ENCODE measurements at places on chromosomes 6 and 20.

GRCh38 chr6:125733516-125734300 is 15.7 kb upstream of the HEY2 start:
- no peak for DNase-seq

GRCh38 chr20:37955511-37955910 is 52.6 kb downstream of the VSTM2L start:
- DNase-seq = no peak

DNA sequence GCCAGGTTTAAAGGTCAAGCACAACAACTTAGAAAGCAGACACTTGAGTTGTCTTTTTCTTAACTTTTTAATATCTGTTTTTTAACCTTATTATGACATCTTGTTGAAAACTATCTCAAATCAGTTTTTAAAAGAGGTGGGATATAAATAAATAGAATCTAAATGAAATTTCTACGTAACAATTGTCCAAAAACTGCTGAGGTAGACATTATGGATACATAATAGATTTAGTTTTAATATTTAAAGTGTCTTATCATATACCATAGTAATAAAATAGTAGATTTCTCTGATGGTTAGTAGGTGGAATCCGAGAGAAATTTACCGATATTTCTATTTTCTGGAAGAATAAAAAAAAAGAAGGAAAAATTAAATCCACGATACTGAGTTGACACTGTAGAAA is 113.9 kb upstream of the MMS22L start:
- DNase-seq = no peak

DNA sequence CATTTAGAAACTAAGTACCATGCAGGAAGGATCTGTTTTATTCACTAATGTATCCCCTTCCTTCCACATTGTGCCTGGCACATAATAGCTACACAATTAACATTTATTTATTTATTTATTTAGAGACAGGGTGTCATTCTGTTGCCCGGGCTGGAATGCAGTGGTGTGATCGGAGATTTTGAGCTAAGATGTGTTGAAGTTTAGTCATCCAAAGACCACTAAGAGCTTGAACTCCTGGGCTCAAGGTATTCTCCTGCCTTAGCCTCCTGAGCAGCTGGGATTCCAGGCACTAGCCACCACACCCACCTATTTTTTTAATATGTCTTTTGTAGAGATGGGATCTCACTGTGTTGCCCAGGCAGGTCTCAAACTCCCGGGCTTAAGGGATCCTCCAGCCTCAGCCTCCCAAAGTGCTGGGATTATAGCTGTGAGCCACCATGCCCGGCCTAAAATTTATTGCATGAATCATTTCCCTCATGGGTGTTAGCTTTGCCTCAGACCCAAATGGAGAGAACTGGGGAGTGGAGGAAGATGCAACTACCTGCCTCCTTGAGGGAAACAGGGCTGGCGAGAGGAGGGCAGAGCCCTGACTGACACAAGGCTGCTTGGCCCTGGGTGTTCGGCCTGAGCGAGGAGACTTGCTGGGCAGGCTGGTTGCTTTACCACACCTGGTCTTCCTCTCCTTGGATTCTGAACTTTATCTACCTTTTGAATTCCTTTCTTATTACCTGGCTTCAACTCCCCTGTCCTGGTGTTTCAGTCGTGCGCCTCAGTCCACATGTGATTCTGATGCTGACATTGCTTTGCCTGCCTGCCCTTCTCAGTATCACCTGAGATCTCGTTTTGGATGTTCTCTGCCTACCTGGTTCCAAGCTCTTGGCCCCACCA is 1.7 kb upstream of the DYNLT1 start:
- DNase-seq = no peak

DNA sequence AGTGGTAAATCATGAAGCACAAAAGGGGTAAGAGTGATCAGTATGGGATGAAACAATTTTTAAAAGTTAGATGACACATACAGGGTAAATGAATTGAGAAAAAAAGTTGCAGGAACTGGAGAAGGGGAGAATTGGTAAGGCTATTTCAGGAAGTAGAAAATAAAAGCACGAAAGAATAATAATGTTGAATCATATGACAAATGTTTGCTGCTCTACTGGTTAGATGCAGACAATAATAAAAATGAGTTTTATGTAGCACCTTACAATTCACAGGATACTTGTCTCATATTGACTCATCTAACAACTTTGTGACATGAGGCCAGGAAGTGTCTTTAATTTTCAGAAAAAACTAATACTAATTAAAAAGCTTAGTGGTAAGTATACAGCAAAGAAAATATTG is 566.5 kb upstream of the MARCKS start:
- DNase-seq = no peak

DNA sequence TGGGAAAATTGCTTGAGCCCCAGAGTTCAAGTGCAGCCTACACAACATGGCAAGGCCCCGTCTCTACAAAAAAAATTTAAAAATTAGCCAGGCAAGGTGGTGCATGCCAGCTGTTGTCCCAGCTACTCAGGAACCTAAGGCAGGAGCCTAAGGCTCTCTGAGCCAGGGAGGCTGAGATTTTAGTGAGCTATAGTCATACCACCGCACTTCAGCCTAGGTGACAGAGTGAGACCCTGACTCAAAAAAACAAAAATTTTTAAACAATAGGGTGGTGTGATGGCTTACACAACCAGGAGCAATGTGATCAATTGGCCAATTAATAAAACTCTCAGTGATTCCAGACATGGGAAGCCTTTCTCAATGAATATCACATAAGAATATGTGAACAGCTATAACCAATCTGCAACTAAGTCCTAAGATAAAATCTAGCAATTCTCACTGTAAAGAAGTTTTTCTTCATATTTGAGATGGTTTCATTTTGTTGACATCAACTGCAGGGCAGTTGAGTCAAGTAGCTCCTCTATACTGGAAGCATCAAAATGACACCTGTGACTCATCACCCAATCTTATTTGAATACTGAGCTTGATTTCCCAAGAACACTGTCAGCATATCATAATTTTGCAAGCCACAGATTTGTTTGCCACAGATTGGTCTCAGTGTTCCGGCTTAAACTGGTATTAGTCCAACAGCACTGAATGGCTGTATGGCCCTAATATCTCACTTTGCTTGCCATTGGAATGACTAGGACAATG is 169.0 kb upstream of the GJE1 start:
- no peak for DNase-seq

DNA sequence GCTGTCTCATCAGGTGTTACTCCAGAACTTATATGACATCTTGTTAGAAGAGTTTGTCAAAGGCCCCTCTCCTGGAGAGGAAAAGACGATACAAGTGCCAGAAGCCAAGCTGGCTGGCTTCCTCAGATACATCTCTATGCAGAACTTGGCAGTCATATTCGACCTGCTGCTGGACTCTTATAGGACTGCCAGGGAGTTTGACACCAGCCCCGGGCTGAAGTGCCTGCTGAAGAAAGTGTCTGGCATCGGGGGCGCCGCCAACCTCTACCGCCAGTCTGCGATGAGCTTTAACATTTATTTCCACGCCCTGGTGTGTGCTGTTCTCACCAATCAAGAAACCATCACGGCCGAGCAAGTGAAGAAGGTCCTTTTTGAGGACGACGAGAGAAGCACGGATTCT is 43.7 kb upstream of the SMIM28 start:
- no peak for DNase-seq

GRCh38 chr6:55674672-55675071 is 95.7 kb upstream of the HMGCLL1 start:
- DNase-seq = no peak

DNA sequence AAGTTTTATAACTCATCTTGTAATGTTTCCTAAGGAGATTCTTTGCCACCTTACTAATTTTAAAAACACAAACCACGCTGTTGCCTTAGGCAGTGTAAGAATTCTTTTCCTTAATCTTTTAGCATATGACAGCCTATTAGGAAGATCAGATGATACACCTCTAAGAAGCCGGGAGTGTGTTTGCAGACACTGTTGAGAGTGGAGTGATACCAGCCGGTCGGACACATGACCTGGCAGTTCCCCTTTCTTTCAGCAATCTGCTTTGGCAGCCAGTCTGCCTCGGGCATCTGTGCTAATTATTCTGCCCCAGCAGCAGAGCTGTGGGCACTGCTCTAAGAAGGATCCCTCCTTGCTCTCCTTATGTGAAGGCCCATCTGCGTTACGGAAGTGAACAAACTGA is 50.9 kb downstream of the PLCB4 start:
- no peak for DNase-seq

DNA sequence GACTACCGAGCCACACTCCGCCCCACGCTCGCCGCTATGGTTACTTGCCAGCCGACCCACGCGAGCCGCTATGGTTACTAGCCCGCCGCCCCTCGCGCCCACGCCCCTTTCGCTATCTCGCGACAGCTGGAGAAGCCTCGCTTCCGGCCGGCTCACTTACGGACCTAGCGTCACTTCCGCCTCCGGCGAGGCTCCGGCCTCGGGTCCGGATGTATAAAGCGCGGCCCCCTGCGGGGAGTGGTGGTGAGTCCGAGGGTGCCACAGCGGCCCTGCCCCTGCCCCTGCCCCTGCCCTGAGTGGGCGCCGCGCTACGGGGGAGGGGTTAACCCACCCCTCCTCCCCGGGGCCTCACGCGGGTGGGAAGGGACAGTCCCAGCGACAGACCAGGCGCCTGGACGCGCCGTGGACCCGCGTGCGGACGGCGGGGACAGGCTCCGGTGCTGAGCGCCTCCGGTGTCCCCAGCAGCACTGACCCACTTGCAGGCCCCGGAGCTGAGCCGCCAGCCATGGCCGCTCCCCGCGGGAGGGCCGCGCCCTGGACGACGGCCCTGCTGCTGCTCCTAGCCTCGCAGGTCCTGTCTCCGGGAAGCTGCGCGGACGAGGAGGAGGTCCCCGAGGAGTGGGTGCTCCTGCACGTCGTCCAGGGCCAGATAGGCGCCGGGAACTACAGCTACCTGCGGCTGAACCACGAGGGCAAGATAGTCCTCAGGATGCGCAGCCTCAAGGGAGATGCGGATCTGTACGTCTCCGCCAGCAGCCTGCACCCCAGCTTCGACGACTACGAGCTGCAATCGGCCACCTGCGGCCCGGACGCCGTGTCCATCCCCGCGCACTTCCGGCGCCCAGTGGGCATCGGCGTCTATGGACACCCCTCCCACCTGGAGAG is at the start of the genes C6orf120 and WDR27:
Gene C6orf120, plus strand, starts transcription at position 173 of the 886 bp plus-strand sequence. Its CDS starts 334 bp downstream, at position 507.
Gene WDR27, minus strand, starts transcription at position 76 of the 886 bp plus-strand sequence. CDS start 13,024 bp downstream, outside the sequence.
- peak; percentile 99 for DNase-seq

- DNase-seq = no peak
These were observed 72.4 kb downstream of the ADGRG6 start for GRCh38 chr6:142374091-142374770.

DNA sequence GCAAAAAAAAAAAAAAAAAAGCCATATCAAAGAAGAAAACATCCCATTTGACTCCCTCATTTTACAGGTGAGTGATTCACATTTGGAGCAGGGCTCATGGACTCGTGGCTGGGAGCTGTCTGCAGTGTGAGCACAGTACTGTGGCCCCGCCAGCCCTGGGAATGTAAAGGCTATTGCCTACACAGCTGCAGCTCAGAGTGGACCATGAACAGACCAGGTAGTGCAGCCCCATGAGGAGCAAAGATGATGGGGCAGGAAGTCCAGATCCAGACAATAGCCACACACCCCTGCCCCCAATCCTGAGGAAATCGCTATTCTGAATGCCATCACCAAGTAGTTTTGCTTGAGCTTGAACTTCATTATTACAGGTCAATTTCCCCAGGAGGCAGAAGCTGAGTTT is 55.4 kb downstream of the LINC00237 start:
- DNase-seq = no peak

DNA sequence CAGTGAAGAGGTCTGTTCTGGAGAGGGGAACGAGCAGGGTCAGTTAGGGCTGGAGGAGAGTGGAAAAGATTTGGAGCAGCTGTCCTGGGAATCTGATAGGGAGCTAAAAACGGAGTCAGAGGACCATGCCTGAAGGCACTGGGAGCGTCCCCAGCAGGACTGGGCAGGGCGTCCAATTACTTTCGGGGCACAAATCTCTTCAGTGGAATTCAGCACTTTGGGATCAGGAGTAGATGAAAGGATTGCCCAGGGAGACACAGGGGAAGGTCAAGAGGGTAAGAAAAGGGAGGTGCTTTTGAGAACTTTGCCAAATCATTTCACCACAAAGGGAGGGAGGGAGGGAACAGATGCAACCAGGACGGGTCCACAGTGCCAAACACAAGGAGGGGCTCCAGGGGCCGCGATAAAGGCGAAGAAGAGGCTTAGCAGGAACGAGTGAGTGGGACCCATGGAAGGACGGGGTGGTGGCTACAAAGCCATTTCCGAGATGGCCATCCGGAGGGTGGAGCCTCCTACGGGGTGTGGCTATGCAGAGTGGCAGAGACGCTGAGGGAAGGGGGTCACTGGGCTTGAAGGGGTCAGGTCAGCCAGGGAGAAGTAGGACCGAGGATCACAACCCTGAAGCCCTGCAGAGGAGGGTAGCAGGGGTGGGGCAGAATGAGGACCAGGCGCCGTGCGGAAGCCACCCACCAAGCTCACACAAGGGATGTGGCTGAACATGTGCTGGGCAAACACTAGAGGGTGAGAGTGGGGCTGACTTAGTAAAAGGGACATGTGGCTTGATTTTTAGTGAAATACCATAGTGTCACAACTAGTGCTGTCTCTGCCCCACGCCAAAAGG is 180.0 kb upstream of the RREB1 start:
- DNase-seq = no peak

DNA sequence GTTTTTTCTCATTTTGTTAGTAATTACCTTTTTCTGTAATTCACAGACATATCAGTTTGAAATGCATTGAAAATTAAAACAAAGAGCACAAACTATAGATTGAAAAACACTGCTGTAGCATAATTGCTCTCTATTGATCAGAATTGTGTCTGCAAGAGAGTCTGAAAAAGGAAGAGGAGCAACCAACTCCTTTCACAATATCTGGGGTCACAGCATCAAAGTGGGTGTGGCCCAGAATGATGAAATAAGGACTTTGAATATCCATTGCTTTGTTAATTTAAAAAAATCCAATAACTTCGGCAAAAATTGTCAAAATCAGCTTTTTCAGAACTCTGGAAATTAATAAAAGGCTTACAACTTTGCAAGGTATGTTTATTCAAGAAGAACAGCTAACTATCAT is 99.2 kb downstream of the MYLK4 start:
- DNase-seq = no peak

GRCh38 chr20:10531848-10532247 is 96.7 kb downstream of the SLX4IP start:
- DNase-seq = no peak

DNA sequence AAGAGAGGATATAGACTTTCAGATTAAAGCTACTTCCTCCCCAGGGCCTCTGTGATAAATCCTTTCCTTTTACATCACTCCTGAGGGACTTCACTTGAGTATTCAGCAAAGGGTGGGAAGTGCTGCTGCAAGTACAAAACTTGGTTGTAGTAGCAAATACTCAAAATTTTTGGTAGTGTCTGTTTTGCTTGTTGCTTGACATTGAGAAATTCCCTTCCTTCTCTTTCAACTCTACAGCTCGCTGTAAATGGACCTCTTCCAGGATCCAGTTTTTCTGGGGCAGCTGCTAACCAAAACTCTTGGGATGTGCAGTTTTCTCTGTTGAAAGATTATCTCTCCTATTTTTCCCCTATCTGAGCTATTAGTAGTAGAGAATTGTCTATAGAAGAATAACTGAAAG is 472.0 kb downstream of the CD109 start:
- DNase-seq = no peak

DNA sequence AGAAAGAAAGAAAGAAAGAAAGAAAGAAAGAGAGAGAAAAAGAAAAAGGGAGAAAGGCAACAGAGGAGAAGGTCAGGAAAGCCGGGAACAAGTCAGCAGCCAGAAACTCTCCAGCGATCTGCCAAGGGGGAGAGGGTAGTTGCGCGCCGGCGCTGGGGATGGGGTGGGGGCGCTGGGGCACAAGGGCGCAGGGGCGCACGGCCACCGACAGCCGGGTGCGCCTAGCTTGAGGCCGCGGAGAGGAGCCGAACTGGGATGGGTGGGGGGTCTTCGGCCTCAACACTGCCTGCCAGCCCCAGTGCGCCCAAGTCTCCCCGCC is 533 bp upstream of the RSPO3 start:
- DNase-seq = no peak
